ENCODE measurements at places on chromosomes 7 and 10.

DNA sequence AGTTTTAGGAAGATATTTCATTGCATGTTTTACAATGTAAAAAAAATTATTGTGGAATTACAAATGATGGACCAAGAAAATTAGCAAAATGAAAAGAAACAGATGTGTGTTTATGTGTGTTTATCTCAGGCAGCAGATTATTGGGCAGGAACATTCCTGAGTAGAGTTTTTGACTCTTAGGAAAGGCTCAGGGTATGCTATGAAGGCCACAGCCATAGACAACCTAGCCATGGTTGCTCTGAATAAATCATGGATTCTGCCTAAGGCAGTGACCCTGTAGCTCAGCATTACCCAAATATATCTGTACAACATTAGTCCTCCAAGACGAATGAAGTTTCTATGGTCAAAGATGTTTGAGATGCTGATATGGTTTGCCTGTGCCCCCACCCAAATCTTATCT, 298.3 kb downstream of the PTEN start:
- DNase-seq, result no peak

- DNase-seq, result no peak
Measured at GRCh38 chr10:70198696-70199466, 28.6 kb upstream of the SAR1A start.

GRCh38 chr7:23350466-23350865, 51.3 kb downstream of the MALSU1 start:
- no peak for DNase-seq

DNA sequence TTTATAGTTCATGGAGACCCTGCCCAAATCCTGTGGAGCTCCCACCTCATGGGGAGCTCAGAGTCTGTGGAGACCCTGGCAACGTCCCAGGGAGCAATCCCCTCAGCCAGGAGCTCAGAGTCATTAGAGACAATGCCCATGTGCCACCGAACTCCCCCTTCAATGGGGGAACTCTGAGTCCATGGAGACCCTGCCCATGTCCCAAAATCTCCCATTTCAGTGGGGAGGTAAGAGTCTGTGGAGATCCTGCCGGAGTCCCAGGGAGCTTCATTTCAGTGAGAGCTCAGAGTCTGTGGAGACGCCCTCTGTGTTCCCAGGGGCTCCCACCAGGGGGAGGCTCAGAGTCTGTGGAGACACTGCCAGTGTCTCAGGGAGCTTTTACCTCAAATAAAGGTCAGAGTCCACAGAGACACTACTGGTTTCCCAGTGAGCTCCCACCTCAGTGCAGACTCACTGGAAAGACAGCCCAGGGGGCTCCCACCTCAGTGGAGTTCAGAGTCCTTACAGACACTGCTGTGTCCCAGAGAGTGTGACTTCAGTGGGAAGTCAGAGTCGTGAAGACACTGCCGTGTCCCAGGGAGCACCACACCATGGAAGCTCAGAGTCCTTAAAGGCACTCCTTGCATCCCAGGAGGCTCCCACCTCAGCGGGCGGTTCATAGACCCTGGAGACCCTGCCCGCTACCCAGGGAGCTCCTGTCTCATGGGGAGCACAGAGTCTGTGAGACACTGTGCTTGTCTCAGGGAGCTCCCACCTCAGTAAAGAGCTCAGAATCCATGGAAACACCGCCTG, 5.0 kb downstream of the MYO1G start:
- no peak for DNase-seq

DNA sequence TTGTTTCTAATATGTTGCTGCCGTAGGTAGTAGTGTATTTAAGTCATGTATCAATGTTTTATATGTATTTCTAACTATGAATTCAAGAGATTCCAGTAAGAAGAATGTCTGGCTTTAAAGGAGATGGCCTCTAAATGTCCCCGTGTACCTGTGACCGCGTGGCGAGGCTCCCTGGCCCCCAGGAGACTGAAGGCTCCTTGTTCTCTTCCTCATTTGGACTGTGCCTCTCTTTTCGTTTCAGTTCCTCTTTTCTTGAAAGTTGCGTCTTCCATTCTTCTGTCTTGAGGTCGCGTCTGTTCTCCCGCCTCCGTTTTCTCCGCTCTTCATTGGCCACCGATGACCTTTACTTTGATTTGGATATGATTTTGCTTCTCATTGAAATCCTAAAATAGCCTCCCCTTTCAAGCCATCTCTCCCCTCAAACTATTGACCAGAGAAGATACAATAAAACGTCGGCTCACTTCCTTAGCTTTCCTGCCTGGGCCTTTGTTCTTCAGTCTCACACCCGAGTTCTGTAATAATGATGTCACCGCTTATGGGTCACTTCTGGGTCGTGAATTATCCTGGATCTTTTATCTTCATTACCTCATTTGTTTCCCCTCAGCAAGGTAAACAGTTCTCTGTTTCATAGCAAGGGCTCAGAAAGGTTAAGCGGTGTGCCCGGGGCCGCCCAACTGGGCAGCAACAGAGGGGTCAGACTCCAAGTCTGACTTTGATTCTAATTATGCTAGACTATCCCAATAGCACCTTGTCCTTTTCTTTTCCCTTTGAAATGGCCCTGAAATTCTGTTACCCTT, 28.7 kb downstream of the WIPI2 start:
- no peak for DNase-seq

DNA sequence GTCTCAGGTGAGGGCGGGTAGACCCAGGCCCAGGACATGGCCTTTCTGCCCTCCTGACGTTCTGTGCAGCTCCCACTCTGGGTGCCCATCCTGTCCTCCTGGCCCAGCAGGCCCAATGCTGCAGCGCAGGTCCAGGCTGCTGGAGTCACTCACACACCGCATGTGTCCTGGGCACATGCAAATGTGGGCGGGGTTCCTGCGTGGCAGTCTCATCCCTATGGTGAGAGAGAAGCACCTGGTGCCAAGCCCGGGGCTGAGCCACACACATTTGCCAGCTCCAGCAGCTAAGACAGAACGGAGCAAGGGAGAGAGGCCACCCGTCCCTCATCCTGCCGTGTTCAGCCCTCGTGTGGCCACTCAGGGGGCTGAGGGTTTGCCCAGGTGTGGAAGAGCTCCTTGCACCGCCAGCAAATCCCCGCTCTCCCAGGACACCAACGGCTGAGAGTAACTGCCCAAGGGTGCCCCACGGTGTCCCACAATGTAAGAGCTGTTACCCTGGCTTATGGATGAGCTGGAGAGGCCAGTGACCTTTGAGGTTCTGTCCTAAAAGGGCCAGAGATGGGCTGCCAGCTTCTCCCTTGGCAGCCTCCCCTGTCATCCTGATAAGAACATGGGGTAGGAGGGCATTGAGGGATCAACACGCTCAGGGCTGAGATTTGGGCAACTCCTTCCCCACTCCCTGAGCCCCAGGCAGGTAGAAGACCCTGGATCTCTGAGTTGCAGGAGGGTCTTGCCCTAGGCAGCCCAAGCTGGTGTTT, 4.4 kb downstream of the FUOM start:
- DNase-seq, result no peak

GRCh38 chr10:86461963-86462804, 59.4 kb downstream of the WAPL start:
- DNase-seq, result no peak

DNA sequence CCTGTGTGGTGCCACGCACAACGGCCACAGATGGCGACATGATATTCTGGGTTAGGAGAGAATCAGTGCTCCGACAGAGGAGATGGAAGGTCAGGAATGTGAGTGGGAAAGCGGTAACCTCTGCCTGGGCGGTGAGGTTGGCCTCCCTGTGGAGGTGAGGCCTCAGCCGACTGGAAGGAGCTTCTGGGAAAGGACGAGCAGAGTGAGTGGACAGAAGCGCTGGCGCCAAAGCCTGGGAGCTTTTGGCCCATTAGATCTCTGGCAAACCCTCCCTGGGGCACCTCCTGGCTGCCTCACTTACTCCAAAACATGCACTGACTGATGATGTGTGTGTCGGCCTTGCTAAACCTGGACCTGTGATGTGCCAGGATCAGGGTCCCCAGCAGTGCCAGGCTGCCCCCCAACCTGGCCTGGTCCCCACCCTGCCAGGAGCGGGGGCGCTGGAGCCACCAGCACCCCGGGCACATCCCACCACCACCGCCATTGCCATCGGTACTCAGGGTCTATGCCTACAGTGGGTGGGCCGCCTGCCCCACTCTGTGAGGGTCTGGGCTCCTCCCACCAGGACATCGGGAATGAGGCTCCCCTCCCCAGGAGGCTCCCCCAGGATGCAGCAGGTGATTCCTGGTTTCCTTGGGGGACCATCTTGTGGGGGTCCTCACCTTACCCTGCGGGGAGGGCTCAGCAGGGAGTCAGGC, 51.0 kb downstream of the RASGEF1A start:
- no peak for DNase-seq

DNA sequence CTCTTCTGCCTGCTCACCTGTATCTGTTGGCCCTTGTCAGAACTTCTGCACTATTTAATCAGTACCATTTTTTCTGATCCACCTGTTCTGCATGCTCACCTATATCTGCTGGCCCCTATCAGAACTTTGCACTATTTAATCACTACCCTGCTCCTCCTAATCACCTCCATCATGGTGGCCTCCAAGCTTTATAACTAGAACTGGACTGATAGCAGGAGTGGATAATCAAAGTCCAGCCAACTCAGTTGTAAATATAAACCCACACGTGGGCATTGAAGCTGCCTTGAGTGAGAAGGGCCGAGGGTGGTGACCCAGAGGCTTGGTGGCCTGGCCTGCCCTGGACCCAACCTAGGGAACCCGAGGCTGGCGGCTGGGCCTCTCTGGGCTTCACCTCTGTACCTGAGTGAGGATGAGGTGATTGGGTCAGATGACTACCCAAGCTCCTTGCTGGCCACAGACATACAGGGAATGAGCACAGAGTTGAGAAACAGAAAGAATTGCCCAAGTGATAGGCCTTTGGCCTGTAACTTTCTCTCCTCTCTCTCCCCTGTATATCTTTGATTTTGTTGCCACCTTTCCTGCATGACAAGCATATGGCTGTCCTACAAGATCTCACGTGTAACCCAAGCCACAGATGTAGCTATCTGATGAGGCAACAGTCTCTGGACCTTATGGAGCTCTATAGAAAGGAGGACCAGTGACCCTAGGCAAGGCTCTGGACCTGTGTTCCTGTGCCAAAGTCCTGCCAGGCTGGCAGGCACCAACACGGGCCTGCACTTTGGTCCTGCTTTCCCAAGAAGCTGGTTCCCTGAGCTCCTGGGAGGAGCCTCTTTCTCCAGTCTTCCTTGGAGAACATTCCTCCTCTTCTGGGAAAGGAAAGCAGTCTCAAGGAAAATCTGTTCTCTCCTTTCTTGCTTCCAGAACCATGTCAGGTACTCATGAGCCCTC, 23.4 kb upstream of the FAM3C start:
- no peak for DNase-seq

DNA sequence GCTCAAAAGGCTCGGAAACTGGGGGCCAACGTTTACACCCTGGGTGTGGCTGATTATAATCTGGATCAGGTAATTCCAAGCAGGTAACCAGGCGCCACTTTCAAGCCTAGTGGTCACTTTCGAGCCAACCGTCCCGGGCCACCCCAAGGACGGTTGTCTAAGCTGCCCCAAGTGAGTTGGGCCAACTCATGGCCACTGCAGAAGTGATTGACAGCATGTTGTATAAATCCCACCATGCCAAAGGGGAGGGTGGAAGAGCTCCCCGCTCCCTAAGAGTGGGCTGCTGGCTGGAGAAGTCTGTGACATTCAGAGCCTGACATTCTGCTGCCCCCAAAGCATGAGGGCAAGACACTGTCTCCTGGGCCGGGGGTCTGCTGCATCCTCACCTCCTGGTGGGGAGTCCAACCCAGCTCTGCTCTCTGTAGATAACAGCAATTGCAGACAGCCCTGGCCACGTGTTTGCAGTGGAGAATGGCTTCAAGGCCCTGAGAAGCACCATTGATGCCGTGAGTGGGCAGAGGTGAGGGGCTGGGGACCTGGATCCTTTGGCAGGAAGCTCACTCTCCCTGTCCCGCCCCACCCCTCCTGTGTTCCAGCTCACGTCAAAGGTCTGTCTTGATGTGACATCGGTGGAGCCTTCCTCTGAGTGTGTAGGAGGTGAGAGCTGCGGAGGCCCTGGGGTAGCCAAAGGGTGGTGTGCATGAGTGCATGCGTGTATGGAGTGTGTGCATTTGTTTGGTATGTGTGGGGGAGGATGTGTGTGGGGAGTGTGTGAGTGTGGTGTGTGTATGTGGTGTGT, 10.8 kb downstream of the ANTXRL start:
- DNase-seq, result no peak

DNA sequence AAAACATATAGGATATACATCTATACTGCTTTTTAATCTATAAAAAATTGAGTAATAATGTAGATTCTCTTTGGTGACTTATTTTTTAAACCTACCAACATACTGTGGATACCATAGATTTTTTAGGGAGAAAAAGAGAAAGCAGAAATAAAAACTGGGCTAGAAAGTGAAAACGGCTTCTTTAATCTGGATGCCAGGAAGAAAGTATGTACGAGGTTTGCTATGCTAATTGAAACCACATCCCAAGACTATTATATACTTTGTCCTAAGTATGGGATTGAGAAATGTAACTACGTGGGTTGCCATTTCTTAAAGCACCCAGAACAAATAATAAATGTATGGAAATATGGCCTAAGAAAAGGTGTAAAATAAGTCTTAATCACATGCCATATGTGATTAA, 129.0 kb upstream of the NFE2L3 start:
- no peak for DNase-seq

GRCh38 chr7:130207033-130207432, 627 bp upstream of the SSMEM1 start:
- no peak for DNase-seq

GRCh38 chr7:147829016-147829415, 761.5 kb upstream of the C7orf33 start:
- no peak for DNase-seq

DNA sequence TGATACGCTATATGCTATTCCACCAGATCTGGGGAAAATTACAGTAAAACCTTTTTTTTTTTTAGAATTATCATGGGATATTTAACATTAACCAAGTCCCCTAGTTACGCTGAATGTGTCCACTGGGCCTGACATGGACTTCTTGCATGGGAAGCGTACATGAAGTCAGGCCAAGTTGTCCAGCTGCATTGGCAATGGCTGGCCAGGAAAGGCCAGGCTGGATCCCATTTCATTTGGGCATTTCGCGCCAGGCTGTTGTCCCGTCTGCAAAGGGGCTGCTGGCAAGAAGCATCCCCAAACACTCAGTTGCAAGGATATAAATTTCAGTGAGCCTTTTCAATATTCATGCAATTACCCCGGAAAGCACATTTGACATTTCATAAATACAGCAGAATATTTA, 933.3 kb downstream of the GRID1 start:
- DNase-seq, result no peak

GRCh38 chr10:35716776-35717175, 74.7 kb upstream of the FZD8 start:
- DNase-seq, result no peak

- no peak for DNase-seq
Measured at GRCh38 chr10:10794791-10795191, 222.9 kb upstream of the CELF2 start.

DNA sequence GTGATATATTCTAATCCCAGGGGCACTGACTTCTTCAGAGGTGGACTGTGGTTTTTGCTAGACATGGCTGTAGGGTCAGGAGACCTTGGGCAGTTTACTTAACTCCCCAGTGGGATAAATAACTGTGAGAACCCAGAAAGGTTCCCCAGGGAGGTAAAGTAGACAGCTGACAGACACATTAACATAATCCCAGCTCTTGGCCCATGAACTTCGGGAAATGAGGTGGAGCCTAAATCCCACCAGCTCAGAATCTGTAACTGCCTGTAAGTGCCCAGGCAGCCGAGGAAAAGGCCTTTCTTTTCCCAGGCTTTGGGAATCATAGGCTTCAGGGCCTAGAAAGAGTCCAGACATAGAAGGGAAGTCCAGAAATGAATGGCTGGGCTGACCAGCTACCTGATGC, 106.0 kb downstream of the LRRC18 start:
- no peak for DNase-seq

- no peak for DNase-seq
Measured at GRCh38 chr10:75694790-75695189, 263.4 kb downstream of the LRMDA start.
